ENCODE measurements at places on chromosomes 5 and 9.

GRCh38 chr5:36772276-36773140 is 104.1 kb upstream of the NIPBL start:
- DNase-seq, result no peak

DNA sequence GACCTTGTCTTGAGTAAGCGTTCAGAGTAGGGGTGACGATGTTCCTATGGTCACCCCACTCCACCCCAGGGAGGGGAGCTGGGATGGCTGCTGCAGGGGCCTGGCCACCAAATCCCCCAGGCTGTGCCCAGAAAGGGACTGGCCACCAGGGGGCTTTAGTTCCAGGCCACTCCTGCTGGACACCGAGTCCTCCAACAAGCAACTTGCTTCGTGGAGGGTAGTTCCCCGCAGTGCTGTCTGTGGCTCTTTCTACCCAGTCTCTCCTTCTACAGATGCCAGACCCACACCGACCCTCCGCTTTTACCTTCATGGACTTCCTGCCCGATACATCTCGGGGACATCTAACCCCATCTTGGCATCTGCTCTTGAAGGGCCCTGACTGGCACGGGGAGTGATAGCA is 35.7 kb upstream of the GABRP start:
- DNase-seq, result no peak

DNA sequence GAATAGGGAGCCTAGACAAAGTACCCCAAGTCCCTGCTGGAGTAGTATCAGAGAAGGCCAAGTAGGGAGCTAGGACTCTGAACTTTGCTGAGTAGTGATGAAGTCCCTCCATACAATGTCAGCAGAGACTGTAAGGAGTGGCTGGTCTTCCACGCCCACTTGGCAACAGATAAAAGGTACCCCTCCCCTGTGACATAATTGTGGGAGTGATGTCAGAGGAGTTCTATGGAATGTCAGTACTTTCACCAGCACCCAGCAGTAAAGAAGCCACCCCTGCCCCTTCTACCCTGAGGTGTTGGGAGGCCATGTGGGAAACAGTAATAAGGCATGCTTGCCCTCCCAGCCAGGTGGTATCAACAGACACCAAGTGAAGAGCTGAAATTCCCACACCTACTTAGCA is 143.9 kb downstream of the SLIT3 start:
- no peak for DNase-seq

GRCh38 chr9:134502809-134503211 is 138.8 kb upstream of the COL5A1 start:
- DNase-seq, result peak; percentile 72

DNA sequence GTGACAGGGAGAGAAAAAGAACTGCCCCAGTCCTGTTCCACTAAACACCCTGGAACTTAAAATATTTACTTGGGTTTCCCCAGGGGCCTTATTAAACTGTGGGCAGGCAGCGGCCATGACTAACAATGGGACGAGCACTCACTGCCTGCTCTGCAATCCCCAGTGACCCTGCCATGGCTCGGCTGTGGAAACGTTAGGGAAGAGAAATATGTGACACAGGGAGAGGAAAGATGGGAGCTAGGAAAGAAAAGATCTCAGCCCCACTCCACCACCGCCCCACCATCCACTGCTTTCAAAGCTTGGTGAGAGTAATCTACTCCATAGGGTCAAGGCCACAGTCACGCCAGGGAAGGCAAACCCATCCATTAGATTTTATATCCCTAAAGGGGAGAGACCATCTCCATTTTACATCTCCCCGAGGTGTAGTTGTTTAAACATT is 117.6 kb downstream of the EFNA5 start:
- peak; percentile 58 for DNase-seq

GRCh38 chr5:93791518-93791972 is 50.1 kb upstream of the POU5F2 start:
- no peak for DNase-seq

GRCh38 chr5:93899026-93899600 is 157.7 kb upstream of the POU5F2 start:
- no peak for DNase-seq

DNA sequence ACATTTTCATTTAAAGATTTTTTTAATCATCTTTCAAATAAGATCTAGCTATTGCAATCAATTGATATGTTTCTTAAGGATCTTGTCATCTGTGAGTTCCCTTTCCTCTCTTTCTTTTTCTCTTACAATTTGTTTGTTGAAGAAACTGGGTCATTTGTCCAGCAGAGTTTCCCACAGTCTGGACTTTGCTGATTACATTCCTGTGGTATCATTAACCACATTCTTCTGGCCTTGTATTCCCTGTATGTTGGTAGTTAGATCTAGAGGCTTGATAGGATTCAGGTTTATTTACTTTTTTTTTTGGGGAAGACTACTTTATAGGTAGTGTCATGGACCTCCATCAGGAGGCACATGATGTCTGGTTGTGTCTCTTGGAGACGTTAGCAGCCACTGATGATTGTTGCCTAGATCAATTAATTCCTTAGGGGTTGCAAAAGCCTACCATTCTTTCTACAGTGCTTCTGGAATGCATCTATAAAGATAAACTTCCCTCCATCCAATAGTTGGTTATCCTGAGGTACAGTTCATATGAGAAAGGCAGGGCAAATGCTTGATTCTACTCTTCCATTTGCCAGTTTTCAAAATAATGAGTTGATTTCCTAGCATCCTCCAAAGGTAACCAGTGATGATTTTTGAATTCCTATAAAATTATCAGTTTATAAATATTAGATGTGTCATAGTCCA is 14.3 kb downstream of the PDE8B start:
- no peak for DNase-seq

DNA sequence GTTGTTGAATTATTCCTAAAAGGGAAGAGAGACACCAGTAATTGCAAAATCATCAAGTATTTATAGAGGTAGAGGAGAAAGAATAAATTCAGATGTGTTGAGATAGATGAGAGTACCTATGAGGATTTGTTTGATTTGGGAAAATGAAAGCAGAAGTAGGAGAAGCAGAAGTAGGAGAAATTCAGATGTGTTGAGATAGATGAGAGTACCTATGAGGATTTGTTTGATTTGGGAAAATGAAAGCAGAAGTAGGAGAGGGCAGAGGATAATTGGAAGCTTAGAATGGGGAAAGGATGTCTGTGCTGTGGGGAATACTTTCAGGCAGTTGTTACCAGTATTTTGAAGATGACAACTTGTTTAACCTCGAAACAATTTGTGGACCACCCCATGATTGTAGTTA is 35.1 kb upstream of the ZCCHC7 start:
- DNase-seq, result no peak

DNA sequence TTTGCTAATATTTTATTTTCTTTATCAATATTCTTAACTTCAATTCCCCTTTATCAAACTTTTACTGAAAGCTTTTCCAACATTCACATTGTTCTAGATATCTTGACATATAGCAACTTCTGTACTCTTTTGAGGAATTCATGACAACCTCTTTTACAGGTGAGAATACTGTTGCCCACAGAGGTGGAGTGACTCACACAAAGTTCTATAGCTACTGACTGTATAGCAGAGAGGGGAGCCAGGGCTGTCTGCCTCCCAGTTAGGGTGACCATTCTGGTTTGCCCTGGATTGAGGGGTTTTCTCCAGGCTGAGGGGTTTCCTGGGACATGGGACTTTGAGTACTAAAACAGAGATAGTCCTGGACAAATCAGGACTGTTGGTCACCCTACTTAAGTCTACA is 16.2 kb downstream of the SEC61B start:
- DNase-seq, result no peak

- no peak for DNase-seq
These were observed 6.1 kb downstream of the NPR2 start for GRCh38 chr9:35797311-35798109.

DNA sequence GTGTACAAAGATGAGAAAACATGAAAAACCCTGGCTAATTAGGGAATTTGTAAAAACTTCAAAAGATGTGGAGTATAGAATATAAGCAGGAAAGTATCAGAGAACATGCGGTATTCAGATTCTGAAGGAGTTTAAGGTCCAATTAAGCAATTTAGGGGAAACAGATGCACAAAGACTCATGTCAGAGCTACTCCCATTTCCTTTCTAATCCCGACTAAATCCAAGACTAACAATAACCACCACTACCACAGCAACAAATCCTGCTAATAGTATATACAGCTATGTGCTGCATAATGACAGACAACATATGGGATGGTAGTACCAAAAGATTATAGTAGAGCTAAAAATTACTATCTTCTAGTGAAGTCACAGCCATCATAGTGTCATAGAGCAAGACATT is 102.1 kb downstream of the LURAP1L start:
- no peak for DNase-seq

GRCh38 chr9:21777701-21778100 is 24.7 kb upstream of the MTAP start:
- DNase-seq, result no peak

DNA sequence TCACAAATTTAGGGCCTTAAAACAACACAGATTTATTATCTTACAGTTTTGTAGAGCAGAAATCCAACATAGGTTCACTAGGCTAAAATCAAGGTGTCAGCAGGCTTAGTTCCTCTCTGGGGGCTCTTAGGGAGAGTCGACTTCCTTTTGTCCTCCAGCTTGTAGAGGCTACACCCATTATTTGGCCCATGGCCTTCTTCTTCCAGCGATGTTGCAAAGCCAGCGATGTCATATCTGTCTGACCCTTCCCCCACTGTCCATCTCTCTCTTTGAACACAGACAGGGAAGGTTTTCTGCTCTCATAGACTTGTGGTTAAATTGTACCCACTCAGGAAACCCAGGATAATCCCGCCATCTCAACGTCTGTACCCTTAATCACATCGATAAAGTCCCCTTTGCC is 60.3 kb upstream of the SHB start:
- no peak for DNase-seq

DNA sequence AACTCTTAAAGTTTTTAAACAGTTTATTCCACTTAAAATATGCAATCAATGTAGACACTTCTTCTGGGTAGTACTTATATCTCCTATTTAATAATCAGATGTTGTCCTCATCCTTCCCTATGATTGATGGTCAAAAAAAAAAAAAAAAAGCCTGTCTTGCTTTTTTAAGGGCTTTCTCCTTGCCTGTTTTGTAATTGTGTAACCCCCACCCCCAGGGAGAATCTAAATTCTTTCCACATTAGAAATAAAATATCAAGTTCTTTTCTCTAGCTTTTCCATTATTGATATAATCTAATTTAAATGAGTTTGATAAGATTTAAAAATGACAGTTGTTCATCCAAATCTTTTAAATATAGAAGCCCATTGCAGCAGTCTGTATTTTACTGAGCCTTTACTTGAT is 119.7 kb downstream of the CHSY3 start:
- DNase-seq, result no peak

- no peak for DNase-seq
These were observed 8.4 kb downstream of the PTCH1 start for GRCh38 chr9:95508242-95508967.

GRCh38 chr9:110031511-110032173 is 176.3 kb downstream of the C9orf152 start:
- no peak for DNase-seq

DNA sequence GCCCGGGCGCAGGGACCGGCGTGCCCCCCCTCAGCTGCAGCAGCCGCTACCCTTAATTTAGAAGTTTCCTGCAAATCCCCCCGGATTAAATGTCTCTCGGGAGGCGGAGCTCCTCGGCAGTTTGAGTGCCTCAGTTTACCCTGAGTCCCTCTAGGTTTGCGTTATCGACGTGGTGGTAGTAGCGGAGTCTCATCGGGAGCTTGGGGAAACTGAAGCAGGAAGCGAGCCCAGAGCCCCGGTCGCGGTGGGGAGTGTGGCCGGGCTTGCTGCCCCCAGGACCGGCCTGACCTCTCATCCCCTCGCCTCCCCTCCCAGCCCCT is 529 bp upstream of the TPM2 start:
- DNase-seq, result no peak

DNA sequence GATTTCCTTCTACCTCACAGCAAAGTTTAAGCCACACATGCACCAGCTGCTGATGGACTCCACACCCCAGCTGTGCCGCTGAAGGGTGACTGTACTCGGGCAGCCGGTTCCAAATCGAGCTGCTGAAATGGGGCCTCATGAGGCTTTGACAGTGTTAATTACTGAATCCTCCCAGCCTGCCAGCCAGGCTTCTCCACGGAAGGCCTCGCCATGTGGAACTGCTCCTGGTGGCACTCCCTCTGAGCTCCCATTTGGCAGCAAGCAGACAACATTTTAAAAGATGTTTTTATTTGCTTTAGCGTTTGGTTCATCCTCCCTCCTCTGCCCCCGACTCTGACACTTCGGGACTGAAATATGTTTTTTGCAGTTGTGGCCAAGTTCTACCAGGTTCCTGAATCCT is 479.4 kb upstream of the MPDZ start:
- DNase-seq, result no peak

DNA sequence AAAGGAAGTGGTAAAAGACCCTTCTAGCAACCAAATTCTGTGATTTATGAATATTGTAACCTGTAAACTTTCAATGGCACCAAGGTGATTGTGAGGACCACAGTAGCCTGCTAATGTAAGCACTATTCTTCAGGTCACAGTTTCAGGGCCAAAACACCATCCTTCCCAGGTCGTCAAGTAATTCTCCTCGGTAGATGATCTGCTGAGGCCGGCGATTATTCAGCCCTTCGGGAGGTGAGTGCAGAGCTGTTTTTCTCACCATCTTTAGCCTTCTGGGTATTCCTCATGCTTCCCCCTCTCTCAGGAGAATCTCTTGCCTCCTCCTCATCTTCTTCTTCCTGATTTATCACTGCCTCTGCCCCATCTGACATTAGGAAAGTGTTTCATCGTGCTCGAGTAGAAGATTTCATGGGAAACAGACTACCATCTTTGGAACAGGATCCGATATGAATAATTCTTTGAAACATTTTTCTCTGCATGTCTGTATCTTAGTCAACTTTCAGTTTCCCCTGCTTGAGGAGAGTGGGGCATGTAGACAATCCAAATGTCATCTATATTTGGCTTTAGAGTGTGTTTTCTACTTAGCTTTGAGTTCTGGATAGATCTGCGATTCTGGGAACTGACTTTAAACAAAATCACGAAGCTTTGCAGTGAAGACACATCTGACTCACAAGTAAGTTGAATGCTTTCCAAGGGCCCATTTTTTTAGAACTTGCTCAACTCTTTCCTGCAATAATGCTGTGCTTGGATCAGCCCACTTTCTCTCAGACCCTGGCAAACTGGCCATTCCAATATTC is 173.9 kb downstream of the AOPEP start:
- DNase-seq, result no peak

GRCh38 chr5:120380644-120381043 is 83.5 kb upstream of the PRR16 start:
- no peak for DNase-seq

DNA sequence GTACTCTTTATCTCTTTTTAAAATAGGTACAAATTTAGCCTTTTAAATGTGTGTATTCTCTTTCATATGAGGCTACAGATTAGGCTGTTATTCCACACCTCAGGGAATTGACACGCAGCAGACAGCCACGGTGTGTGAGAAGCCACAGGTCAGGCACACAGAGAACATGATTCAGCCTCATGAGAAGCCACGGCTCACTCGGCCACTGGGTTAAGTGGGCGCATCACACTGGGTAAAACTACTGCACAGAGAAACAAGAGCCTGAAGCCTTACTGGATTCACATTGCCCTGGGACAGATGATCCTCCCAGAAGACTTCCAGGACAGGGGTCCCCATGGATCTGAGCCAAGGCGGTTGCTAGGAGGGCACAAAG is 28.2 kb downstream of the LPCAT1 start:
- no peak for DNase-seq

All from GOT3 (cell line).